H4 (cell line): ENCODE measurements at places on chromosomes 1 and 21. TPM values are rescaled to one million over a fixed set of nuclear protein-coding genes. Genes with fewer than 3 reads are reported as not detected.

DNA sequence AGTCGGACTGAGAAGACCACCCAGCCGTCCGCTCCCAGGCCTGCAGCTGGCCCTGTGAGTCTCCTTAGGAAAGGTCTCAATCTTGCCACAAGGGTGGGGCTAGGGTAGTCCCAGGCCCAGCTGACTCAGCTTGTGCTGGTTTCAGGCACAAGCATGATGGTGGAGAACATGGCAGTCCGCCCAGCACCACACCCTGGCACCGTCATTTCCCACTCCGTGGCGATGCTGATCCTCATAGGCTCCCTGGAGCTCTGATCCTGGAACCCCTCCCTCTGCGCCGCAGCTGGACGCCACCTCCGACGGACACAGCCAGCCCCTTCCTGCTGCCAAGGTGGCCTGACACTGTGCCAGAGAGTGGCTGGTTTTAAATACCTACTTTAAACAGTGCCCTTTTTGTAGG lies 10.7 kb downstream of the TMEM81 start:
- DNase-seq = no peak

- peak; percentile 14 for DNase-seq
Observed at GRCh38 chr1:8603220-8603616, 214.2 kb downstream of the RERE start.

- no peak for DNase-seq
Observed at GRCh38 chr1:6948861-6949260, 163.6 kb downstream of the CAMTA1 start.

- DNase-seq = no peak
Observed at GRCh38 chr21:43312011-43312410, 114.9 kb downstream of the SIK1 start.

The LCE1F gene
- total RNA-seq = not detected in 2 replicates

GRCh38 chr1:109338091-109338490 lies 31.3 kb upstream of the MYBPHL start:
- DNase-seq = no peak

DNA sequence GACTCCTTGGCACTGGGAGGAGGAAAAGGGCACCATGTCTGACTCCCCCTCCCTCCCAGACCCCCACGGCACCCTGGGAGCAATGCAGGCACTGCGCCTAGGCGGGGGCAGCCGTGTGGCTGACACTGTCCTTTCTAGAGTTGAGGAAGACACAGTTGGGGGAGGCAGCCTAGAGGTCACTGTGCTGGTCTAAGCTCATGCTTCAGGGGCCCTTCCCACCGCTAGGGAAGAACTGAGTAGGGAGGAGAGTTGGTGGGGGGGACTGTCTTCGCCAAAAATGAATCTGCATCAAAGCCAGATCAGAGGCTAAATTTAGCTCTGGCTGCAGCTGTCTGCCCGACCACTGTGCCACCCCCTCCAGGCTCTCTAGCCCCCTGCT lies 3.4 kb downstream of the SEMA6C start:
- no peak for DNase-seq
